ENCODE measurements at places on chromosomes 2 and 18.

- peak; percentile 75 for DNase-seq
Measured at GRCh38 chr2:221896505-221897151, 324.5 kb upstream of the EPHA4 start.

DNA sequence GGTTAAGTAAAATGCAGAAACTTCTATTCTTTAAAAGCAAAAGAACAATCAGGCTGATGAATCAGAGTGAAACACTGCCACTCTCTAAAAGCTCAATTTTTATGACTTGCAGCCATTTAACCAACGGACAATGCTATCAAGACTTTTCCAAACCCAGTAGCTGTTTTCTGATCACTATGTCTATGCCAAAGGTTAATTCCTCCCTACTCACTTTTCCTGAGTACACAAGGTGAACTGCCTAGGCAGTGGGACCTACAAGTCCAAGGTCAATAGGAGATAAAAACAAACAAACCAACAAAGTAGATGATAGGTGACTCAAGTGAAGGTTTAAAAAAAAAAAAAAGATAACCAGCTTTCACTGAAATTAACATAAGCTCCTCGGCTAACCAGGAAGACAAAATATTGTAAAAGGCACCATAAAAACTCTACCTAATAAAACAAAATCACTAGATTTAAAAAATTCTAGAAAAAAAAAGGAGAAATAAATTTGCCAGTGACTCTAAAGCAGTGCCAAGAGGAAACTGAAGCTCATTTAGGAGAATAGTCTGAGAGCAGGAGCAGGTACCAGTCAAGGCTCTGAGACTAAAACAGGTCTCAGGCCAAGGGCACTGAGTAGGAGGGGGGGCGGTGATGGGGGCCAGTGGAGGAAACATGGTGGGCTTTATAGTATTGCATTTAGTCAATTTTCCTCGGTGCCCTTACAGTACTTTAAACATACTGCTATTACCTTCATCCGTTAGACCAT, 134.1 kb upstream of the DLGAP1 start:
- no peak for DNase-seq

DNA sequence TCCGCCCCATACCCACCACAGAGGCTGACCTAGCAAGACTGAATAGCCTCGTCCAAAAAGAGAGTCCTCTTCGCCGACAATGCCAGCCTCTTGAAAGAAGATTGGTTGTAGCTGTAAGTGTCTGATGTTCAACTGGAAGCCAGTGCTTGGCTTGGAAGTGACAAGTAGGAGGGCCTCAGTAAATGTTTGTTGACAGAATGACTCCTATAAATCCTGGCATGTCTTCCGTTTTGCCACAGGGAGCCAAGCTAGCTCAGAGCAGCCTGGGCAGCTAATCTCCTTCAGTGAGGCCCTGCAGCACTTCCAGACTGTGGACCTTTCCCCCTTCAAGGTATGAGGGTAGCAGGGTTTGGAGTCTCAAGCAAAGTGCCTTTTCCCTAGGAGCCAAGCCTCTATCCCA, 14.9 kb downstream of the ELMOD3 start:
- DNase-seq = no peak

- DNase-seq = peak; percentile 16
Measured at GRCh38 chr2:69518841-69519240, 81.6 kb upstream of the NFU1 start.

- DNase-seq = peak; percentile 23
Measured at GRCh38 chr2:154455866-154456265, 242.6 kb upstream of the KCNJ3 start.

GRCh38 chr18:64380117-64380516, 231.2 kb upstream of the LINC00305 start:
- DNase-seq = no peak

- DNase-seq = no peak
Measured at GRCh38 chr2:208531361-208531760, 124.8 kb downstream of the PTH2R start.
